ENCODE measurements at places on chromosomes 16 and 17.

- DNase-seq: no peak
Observed at GRCh38 chr16:4409081-4409932, 7.1 kb downstream of the CORO7 start.

GRCh38 chr16:73058221-73058615 lies 10.3 kb upstream of the ZFHX3 start:
- DNase-seq: no peak

DNA sequence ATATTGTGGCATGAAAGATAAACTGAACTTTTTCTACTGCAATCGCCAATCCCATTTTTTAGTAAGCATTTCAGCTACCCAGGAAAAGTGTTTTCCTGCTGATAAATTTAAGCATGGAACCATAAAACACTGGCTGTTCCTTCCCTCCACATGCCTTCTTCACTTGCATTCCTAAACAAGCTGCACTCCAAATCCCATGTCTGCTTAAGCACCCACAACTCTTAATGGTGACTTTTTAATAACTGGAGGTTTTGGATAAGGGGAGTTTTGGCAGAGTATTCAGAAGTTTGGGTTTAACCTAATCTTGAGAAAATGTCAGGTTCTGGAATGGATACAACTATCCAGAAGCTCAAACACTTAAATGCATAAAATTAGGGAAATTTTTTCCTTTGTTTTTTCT lies 345.6 kb upstream of the CA10 start:
- no peak for DNase-seq

DNA sequence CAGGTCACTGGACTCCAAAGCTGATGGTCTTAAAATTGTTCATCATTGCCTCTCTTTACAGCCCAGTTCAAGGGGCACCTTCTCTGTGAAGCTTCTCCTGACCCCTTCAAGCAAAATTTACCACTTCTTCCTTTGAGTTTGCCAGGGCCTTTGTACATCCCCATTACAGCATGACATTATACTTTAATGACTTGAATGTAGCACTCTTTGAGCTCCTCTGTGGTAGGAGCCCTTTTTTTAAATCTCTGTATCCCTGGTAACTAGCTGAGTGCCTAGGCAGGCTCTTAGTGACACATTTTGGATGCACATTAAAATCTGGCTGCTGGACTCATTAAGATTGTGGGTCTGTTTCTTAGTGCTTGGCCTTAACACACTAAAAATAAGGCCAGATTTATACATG lies 412.1 kb downstream of the CA10 start:
- DNase-seq: no peak

- no peak for DNase-seq
Observed at GRCh38 chr17:282000-282911, 70.4 kb downstream of the RPH3AL start.

DNA sequence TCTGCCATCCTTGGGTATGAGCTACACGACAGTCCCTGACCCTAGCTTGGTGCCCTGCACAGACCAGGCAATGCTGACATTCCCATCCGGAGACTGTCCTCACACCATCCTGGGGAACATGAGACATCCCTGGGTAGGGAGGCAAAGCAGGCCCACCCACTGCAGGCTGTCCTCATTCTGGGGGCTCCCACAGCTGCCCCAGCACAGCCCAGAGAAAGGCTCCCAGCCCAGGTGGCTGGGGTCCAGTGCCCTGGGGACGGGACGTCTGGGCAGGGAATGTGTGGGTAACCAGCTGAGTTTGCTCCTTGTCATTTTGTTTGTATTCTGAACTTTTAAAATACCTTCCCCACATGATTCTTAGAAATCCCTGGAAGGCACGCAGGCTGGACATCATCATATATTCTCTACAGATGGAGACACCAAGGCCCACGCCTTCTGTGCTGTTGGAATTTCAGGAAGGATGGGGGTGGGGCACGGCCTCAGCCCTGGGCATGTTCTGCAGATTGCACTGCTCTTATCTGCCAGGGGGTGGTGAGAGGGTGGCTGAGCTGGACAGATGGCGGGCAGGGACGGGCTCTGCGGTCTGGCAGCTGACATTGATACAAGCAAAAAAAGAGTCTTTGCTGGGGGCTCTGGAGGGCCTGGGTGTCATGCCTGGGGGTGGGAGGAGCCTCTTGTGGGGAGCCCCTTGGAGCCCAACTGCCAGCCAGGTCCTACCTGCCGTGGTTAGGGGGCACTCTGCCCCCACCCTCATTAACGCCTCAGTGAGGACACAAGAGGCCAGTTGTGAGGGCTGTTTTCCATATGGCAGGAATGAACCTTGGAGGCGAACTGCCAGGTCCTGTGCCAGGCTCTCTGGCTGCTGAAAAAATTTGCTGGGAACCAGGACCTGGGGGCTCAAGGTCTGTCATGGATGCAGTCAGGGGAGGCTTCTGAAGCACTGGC lies 28.4 kb downstream of the LRRC75A start:
- DNase-seq: no peak

Measured in T-cell (primary cell).